ENCODE measurements at places on chromosomes 5 and 9.

DNA sequence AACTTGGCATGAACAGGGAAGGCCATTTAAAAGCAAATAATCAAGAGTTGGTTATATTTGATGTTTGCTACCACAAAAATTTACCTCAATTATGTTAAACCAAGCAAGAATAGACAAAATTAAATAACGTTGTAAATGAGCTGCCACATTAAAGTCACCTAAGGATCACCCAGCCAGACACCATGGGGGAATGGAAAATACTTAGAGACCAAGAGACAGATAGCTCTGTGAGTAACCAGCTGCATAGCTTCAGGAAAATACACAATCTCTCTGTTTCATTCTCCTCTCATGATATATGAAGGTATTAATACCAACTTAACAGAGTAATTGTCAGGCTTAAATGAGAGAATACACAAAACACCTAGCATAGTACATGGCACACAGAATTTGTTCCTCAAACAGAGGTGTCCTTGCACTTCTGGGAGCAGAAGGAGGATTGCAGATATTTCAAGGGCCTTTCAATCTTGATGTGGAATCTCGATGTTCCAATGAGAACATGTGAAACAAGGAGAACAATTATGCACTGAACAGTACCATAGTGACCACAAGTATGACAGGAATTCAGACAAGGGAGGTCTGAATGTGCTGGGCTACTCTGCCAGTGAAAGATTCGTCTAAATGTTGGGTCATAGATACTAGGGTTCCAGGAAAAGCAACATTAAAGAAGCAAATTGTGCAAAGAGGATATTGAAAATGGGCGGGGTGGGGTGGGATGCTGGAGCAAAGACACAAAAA lies 18.6 kb downstream of the JAKMIP2 start:
- DNase-seq, result peak; percentile 90

- peak; percentile 8 for DNase-seq
These were observed 53.7 kb upstream of the SMIM32 start for GRCh38 chr5:136246632-136247031.

DNA sequence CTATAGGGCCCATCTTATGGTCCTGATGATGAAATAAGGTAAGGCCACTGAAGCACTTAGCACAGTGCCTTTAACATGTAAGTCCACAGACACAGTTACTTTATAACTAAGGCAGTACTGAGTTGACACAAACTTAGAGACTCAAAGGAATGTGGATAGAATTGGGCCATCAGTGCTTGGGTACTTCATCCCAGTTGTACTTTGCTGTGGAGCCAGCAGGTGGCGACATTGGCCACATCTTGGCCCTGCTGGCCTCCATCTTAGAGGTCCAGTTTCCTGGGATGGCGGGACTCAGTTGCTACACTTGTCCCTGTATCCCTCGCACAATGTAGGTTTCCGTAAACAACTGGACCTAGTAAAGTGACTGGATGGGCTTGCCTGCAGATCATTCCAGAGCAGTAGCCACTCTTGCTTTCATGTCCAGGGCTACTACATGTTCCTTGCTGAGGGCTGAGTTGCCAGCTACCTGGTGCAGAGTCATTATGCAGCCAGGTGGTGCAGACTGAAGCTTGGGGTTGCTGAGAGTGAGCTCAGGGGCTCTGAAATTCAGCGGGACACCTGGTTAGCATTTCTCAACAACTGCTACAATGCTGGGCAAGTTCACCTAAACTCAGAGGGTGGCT lies 10.6 kb downstream of the MTAP start:
- DNase-seq, result peak; percentile 66

DNA sequence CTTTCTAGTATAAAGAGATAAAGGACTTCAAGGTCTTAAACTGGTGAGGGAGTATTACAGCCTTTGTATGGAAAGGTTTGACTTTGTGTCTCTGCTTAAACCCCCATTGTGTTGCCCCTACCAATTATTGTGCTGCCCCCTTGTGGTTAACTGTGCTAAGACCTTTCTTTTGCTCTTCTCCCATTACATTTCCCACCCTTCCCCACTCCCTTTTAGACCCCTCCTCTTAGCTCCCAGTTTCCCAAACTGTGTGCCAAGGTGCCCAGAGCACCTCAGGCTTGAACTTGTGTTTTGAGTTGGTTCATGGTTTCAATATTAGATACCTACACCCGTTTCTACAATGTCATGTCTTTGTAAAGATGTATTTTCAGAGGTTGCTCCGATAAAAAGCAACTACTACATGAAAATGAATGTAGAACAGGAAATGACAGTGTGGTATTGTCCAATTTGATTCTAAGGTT lies 2.9 kb downstream of the JAK2 start:
- DNase-seq, result peak; percentile 68

- DNase-seq, result no peak
These were observed 4.0 kb upstream of the RCL1 start for GRCh38 chr9:4788703-4789102.

- DNase-seq, result no peak
These were observed 46.5 kb upstream of the MCTP1 start for GRCh38 chr5:95331358-95331757.

DNA sequence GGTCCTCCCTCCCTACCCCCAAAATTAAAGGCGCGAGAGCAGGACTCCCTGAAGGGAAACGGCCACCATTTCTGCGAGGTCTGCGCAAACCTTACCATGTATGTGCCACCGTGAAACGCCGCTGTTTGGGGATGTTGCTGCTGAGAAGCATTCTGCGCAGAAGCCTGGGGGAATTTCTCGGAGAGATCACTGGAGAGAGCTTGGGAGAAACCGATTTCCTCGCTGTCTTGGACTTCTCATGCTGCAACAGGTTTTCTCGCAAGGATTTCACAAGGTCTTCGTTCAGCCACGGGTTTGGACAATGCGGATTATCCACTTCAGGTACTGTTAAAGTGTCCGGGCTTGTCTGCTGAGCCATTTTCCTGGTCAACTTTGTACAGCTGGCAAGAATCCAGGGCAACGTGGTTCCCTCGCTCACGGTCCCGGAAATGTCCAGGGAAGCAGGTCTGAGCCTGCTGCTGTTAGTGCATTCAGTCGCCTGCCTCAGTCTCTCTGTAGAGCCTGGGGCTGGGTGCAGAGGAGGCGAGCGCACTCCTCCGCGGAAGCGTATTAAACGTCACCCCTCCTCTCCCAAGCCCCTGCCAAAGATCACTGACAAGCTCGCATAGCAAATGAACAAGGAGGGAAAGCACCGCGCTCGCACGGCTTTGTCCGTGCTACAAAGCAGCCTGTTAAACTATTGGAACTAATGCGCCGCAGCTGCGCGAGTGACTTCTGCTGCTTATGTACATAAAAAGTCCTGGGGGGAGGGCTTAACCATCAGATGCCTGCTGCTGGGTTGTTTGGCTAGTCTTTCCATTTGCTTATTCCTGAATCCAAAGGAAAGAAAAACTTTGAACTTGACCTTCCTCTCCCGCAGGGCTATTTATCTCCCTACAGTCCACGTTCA lies 125.1 kb downstream of the PDE4D start:
- DNase-seq, result peak; percentile 92

- DNase-seq, result peak; percentile 11
These were observed 7.3 kb downstream of the PITX1 start for GRCh38 chr5:135026645-135027265.

- DNase-seq, result peak; percentile 41
These were observed 357.6 kb downstream of the RAB3C start for GRCh38 chr5:58940446-58940845.

GRCh38 chr5:65073250-65073661 lies 304.5 kb downstream of the CWC27 start:
- no peak for DNase-seq

DNA sequence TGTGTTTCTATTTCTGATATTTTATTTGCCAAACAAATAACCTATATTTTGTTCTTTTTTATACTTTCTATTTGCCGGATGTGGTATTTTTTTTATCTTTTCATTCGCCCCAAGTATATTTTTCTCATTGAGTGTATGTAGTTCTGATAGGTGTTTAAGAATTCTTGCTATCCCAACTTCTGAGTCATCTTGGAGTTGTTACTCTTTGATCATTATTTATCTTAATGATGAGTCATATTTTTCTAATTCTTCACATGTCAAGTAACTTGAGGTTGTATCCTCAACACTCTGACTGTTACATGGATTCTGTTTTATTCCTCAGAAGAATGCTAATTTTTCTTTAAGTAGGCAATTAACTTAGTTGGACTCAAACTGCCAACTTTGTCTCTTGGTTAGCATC lies 498.1 kb downstream of the TLE1 start:
- DNase-seq, result peak; percentile 45

DNA sequence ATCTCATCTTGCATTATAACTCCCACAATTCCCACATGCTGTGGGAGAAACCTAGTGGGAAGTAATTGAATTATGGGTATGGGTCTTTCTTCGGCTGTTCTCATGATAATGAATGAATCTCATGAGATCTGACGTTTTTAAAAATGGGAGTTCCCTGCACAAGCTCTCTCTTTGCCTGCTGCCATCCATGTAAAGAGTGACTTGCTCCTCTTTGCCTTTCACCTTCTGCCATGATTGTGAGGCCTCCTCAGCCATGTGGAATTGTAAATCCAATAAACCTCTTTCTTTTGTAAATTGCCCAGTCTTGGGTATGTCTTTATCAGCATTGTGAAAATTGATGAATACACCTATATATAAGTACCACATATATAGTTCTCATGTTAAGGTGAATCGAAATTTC lies 961.7 kb upstream of the COX7C start:
- no peak for DNase-seq

DNA sequence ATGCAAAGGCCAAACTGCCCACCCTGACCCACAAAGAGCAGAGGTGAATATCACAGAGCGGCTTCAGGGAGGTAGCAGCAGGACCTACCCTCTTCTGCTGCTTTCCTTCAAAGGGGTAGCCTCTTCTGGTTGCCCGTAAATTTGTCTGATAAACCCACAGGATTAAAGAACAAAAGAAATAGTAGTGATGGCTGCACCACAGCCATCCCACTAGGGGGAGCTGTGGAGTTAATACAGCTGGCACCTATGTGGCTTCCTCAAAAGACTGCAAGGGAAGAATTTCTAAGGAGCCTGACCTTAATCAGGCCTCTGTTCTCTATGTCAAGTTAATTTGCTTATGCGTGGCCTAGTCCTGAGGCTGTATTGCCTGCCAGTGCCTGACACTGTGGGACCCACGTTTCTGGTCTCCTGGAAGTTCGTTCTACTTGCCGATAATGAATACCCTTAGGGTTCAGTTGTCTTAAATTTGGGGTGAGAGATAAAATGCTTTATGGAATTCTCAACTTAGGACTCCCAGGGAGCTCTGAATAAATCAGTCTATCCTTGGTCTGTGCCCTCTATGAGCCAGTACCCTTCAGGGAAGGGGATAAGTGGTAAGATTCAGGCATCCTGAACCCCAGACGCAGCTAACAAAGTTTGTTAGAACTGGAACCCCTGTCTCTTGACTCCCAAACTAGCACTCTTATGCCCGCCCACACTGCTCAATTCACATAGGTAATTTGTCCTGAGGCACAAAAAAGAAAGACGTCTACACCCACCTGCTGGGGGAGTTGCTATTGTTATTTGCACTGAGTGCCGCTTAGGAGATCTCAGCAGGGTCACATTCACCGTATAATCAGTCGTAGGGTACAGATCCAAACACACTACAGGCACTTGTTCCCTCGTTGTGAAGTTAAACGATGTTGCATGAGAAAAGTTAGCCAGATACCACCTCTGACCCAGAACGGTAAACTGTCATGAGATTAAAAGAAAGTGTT lies 77.1 kb downstream of the SUSD1 start:
- DNase-seq, result peak; percentile 56

GRCh38 chr9:4293293-4293941 lies 6.5 kb downstream of the GLIS3 start:
- DNase-seq, result peak; percentile 98

- DNase-seq, result no peak
These were observed 196.3 kb downstream of the MLLT3 start for GRCh38 chr9:20426019-20426418.

- peak; percentile 99 for DNase-seq
These were observed 39.4 kb downstream of the LURAP1L start for GRCh38 chr9:12813960-12814876.

DNA sequence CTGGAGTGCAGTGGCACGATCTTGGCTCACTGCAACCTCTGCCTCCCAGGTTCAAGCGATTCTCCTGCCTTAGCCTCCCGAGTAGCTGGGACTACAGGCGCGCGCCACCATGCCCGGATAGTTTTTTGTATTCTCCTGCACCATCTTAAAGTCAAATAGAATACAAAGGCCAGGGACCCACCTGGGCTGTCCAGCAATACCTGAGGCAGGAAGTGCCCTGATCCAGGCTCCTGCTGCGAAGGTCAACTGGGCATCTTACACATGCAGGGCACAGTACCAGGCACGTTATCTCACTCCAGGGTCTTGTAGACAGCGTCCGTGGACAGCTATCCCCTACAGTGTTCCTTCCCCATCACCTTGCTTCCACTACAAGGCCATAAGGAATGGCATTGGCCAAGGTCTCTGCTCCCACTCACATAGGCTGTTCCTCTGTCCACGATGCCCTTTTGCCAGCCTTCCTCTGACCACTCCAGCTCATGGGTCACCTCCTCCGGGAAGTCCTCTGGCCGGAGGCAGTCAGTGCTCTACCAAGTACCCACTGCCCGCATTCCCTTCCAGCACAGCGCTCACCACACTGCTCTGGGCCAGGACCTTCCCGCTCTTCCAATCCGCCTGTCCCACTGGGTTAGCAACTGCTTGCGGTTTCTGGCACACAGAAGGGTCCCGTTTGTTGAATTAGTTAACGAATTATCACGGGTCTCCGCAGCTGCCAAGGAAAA lies 978 bp downstream of the P4HA2 start:
- no peak for DNase-seq

GRCh38 chr9:880725-881124 lies 39.2 kb downstream of the DMRT1 start:
- DNase-seq, result no peak

- DNase-seq, result no peak
These were observed 24.8 kb upstream of the TERT start for GRCh38 chr5:1319436-1320256.

- DNase-seq, result no peak
These were observed 37.2 kb downstream of the THBS4 start for GRCh38 chr5:80072103-80073073.

GRCh38 chr5:36932056-36932455 lies 55.5 kb downstream of the NIPBL start:
- DNase-seq, result no peak

DNA sequence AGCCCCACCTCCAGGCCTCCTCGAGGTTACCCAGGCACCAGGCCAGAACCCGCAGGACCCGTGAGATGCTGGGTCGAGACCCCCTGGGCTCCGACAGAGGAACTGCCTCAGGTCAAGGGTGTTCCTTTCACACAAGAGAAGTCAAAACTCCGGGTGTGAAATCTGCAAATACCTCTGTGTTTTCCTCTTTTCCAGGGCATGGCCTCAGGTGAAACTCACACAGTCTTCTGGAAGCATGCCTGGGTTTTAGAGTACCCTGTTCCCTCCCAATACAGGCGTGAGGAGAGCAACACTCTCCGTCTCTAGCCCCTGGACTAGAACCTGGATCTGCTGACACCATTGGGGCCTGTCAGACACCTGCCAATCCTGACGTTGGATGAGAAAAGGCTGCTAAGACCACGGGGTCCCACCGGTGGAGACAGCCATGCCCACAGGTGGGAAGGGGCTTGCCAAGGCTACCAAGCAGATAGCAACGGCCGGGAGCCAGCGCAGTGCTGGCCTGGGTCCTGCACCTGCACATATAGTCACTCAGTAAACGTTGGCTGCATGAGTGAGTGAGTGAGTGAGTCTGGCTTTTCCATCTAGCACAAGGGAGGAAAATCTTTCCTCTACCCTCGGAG lies 182.0 kb upstream of the PPP1R26 start:
- no peak for DNase-seq

- DNase-seq, result no peak
These were observed 109.3 kb downstream of the DCP2 start for GRCh38 chr5:113085880-113086409.

Data from iris pigment epithelial cell (primary cell).